Omental fat pad (tissue), 4 donors: ENCODE measurements at places on chromosomes 6 and 20.

DNA sequence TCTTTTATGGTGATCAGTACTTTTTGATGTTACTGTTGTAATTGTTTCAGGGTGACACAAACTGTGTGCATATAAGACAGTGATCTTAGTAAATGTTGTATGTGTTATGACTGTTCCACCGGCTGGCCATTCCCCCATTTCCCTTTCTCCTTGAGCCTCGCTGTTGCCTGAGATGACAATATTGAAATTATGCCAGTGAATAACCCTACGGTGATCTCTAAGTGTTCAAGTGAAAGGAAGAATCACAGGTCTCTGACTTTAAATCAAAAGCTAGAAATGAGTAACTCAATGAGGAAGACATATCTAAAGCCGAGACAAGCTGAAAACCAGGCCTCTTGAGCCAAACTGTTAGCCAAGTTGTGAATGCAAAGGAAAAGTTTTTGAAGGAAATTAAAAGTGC lies 32.3 kb downstream of the TULP4 start:
- DNase-seq: no peak

DNA sequence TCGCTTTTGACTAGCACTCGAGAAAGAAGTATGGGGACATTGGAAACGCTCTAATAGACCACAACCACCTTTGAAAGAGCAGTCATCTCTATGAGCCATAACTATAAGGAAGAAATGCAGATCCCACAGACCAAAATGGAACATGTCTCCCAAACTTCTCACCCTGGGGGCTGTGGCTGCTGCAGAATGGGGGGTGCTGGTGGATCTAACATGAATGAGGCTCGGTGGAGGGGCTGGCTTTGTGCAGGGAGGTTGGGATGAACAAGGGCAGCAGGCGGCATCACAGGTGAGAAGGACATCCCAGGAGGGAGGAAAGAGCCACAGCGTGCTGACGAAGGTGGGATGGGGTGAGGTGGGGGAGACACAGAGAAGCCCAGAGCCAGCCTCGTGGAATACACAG lies 10.5 kb upstream of the CCR6 start:
- DNase-seq: no peak

- DNase-seq: no peak
Observed at GRCh38 chr6:40249935-40250334, 315.7 kb upstream of the MOCS1 start.

DNA sequence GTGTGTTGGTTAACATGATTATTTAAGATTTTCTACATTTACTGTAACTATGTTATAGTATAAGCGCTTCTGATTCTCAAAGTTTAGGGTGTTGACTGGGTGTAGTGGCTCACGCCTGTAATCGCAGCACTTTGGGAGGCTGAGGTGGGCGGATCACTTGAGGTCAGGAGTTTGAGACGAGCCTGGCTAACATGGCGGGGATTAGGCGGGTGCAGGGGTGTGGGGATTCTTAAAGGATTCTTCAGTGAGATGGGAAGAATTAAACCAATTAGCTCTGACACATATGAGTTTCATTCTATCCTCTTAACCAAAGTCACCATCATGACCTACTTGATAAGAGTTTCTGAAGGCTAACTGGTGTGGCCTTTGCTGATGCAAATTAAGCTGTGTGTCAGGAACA lies 39.2 kb downstream of the GSTA4 start:
- DNase-seq: no peak

GRCh38 chr20:50589548-50590347 lies 79.6 kb downstream of the PTPN1 start:
- DNase-seq: no peak

DNA sequence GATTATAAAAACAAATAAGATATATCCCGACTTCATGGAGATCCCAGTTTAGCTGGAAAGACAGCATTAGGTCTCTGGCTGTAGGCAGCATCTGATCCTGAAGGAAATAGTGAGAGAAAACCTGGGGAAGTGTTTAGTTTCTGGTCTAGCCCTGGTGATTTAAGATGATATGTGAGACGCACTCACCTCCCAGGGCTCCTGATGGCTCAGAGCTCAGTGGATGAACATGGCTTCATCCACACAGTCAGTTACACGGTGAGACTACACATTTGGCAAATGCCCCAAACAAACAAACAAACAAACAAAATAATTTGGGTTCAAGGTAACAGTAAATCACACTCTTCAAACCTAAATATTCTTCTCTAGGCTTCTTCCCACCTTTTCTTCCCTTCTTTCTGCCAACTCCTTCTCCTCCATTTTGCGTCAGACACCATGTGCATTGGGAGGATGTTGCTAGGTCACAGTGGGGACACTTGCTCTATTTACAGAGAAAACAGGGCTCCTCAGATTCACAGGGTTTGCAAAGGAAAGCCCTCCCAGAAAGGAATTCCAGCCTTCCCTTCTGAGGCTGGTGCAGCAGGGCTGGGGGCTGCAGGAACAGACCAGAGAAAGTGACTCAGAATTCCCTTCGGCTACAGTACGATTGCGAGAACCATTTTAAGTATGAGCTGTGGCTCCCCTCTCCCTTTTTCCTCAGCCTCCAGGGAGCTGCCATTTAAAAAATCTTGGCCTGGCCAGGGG lies 59.6 kb upstream of the SALL4 start:
- no peak for DNase-seq

DNA sequence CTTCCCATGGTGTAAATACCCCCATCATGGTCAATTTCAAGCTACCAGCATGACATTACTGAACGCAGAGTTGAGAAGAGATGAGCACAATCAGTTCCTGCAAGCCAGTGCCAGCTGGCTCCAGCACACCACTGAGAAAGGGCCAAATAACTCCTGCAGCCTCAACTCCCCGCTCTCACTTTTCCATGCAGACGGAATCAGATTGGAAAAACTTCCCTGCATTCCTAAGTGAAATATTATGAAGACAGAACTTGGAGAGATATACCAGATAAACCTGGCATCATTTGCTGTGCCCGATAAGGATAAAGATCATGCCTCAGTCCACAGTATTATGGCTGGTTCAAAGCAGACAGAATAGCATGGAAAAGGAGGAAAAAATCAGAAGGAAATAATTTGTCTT lies 56.7 kb downstream of the FILIP1 start:
- no peak for DNase-seq

- DNase-seq: no peak
Observed at GRCh38 chr20:46108435-46108841, 9.7 kb upstream of the CD40 start.

GRCh38 chr20:58130581-58130980 lies 97.9 kb downstream of the ANKRD60 start:
- no peak for DNase-seq

DNA sequence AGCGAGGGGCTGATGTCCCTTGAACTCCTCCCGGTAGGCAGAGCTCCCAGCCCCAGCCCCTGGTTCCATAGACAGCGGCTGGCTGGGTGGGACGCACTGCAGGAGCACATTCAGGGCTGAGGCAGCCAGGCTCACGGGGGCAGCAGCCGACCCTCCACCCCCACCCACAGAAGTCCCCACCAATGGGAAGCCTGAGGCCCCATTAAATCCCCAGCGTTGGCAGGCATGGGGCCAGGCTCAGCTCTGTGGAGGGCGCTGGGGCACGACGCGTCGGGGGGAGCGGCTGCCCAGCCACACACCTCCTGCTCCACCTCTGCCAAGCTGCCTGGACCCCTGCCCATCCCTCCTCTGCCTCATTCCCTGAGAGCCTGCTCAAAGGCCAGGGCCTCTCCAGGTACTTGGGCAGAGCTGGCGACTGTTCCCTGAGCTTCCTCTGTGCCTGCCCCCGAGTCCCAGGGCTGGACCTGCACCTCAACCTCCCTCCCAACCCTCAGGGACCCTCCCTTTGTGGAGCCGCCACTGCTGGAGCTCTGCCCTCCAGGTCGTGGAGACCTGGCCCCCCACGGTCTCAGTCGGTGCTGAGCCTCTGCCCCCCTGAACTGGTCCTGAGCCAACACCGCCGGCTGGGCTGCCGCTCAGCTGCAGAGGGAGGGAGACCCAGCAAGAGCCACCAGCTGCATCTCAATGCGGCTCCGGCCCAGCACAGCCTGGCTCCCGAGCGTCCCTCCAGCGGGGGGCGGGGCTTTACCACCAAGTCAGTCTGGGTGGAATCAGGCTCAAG lies 9.1 kb downstream of the CHRNA4 start:
- no peak for DNase-seq

GRCh38 chr6:97282238-97282725 lies 734 bp downstream of the MMS22L start:
- no peak for DNase-seq

DNA sequence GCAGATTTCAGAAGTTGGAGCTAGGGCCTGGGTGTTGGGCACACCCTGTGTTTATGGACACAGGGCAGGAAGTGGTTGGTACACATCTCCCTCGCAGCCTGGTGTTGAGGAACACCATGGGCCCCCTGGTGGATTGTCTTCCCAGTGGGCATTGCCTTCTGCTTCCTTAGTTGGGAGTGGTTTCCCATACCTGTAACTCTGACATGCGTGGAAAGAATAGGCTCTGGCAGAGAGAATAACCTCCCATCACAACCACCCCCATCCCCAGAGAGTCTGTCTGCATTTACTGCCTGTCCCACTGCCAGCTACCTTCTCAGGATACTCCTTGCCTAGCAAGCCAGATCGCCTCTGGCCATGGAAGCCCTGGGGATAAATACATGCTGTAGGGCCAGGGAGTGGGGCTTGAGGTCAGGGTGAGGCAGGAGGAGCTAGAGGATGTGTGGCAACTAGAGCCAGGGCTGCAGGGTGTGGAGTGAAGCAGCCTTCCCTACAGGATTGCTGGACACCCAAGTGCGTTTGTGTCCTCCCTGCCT lies 14.7 kb downstream of the LRRC73 start:
- DNase-seq: no peak

DNA sequence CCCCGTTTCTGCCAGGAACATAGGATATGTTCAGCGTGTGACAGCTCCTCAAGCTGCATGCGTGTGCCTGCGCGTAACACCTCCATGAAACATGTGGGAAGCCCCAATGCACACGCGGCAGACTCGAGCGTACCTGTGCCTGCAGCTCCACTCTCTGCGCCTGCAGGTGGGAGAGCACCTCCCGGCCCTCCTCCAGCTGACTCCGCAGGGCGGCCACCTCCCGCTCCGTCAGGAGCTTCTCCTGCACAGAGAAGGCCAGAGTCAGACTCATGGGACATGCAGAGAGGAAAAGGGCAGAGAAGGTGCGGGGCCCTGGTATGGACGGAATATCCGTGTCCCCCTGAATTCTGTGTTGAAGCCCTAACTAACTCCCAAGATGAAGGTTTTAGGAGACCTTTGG lies 22.4 kb downstream of the BFSP1 start:
- DNase-seq: no peak

- no peak for DNase-seq
Observed at GRCh38 chr6:4441981-4442434, 306.6 kb upstream of the ECI2 start.

GRCh38 chr6:49556429-49556837 lies 6.0 kb downstream of the C6orf141 start:
- DNase-seq: no peak
